T-helper 1 cell (primary cell): ENCODE measurements at places on chromosomes 2 and 18.
A peak's percentile ranks its signal among the peaks of the same experiment; 100 is the strongest.

DNA sequence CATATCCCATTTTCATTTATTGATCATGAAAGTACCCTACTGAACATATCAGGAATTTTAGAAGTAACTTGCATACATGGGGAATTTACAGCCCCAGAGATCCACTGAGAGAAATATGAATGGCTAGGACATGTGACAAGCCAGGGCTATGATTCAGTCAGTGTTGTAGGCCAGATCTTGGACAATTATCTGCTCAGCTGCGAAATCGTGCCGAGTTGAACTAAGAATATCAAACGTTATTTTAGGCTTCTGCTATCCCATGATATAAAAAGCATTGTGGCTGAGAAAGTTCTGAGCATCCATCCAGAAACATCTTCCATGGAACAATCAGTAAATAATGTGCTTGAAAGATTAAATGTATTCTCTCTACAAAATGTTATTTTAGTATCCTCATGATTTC lies 85.7 kb upstream of the UNC80 start:
- no peak for DNase-seq

DNA sequence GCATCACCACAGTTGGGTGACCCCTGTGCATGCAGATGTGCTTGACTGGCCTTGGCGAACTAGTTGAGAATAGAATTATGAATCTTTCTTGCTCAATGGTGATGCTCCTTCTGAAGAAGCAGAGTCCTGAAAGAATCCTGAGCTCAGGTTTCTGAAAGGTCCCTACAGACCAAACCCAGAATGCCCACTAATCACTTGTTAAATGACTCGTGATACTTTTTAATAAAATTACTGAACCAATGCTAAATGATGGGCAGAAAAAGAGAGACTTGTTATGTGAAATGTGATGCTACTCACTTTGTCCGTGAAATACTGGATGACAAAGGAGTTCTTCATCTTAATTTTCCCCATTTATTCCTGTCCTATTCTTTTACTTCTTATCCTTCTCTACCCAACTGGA lies 263.5 kb upstream of the LRRTM1 start:
- DNase-seq, result no peak

DNA sequence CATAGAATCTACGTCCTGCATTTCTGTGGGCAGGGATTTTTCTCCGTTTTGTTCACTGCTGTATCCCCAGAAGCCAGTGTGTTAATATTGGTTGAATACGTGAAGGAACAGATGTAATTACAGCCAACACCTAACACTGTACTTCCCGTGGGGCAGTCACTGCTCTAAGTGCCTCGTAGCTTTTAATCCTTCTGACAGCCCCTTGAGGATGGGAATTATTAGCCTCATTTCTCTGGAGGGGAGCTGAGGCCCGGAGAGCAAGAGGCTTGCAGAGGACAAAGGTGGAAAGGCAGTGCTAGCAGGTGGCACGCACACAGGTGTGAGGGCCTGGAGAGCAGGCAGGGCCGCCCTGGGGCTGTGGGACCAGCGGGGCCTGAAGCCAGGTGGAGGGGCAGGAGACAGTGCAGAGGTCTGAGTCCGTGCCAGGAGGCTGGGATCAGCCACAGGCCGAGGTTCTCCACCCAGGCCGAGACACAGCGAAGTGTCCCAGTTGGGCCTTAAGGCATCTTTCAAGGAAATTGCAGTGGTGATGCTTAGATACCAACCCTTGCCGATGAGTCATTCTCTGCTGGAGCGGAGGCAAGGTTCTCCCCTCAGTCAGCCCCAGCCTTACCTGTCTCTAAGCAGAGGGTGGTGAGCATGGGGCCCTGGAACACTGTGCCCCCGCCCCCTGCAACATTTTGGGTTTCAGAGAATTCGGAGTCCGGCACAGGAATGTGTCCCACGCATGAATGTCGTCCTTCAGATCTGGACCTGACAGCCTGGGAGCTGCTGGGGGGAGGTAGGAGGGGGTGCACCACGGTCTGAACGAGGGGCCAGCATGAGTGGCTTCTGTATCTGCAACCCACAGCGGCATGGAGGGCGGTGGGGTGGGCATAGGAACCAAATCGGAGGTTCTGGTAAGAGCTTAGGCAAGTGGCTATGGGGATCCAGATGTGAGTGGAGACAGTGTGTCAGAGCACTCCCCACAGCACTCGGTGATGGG lies 122.6 kb downstream of the GBX2 start:
- no peak for DNase-seq

GRCh38 chr2:231104115-231104713 lies 20.6 kb downstream of the HTR2B start:
- peak; percentile 51 for DNase-seq

DNA sequence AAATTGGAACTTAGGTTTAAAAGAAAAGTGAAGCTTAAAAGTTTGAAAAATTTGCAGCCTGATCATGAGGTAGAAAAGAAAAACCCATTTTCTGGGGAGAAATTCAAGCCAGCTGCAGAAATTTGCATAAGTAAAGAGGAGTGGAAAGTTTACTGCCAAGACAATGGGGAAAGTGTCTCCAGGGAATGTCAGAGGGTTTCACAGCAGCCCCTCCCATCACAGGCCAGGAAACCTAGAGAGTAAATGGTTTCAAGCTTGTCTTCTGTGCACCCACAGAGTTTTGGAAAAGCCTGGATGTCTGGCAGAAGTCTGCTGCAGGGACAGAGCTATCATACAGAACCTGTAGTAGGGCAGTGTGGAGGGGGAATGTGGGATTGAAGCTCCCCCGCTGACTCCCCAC lies 254.0 kb upstream of the FSIP2 start:
- DNase-seq, result no peak

DNA sequence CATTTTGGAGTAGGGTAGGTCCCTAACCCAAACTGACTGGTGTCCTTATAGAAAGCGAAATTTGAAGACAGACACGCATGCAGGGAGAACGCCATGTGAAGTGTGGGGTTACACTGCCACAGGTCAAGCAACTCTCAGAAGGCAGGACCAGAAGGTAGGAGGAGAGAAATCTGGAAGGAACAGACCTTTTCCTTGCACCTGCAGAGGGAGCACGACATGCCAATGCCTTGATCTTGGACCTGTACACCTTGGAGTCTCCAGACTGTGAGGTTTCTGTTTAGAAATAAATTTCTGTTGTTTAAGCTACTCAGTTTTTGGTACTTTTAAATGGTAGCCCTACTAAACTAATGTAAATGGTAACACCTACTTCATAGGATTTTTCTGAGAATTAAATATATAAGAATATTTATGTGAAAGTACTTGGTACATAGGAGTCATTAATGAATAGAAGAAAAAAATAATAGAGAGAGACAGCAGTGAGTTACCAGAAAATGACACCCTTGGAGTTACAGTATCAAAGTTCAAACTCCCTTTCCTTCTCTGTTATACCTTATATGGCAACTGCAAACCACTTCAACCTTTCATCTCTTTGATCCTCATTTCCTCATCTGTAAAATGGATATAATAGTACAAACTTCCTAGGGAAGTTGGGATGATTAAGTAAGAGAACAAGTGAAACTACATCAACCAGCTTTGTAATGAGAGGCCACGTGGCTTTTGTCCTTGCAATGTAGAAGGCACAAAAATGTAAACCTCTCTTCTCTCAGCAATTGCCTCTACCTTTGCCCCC lies 184.9 kb upstream of the PARD3B start:
- DNase-seq, result no peak

- DNase-seq, result peak; percentile 61
Observed at GRCh38 chr18:46917108-46917802, at the start of the genes KATNAL2 and PIAS2. Gene KATNAL2, plus strand, starts transcription at chr18:46917602. Its CDS starts 29,271 bp downstream, at chr18:46946873. Gene PIAS2, minus strand, starts transcription at chr18:46917507. Its CDS starts 162 bp downstream, at chr18:46917345.

GRCh38 chr2:43312755-43313641 lies 86.6 kb upstream of the ZFP36L2 start:
- DNase-seq, result no peak

GRCh38 chr2:3645745-3646389 lies 12.1 kb upstream of the ALLC start:
- no peak for DNase-seq

DNA sequence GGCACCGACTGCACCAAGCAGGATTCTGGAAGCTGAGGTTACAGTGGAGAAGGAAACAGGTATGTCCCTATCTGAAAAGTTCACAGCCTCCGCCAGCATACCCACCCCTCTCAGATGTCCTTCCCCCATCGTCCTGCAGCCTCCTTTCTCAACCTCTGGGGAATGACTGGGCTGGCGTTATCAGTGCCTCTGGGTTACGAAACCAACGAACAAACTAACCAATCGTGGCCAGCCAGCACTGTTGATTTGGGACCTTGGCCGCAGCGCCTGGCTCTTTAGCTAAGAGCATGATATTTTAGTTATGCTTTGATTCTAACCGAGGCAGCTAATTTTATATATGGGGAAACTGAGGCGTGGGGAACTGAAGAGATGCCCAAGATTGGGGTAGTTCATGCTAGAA lies 233.0 kb downstream of the TFCP2L1 start:
- DNase-seq, result no peak

- DNase-seq, result no peak
Observed at GRCh38 chr2:159444754-159445153, 158.3 kb upstream of the WDSUB1 start.

- DNase-seq, result peak; percentile 59
Observed at GRCh38 chr2:39938035-39938835, 159.2 kb upstream of the THUMPD2 start.
